Stimulated activated CD4-positive, alpha-beta T cell treated with anti-CD3 and anti-CD28 coated beads, Interleukin-12 subunit alpha, Interleukin-12 subunit beta, amount 100 ng/mL, for 48 hours (primary cell): ENCODE measurements at places on chromosomes 12 and 14.

GRCh38 chr14:105102361-105102870 is 37.2 kb upstream of the GPR132 start:
- DNase-seq = no peak

DNA sequence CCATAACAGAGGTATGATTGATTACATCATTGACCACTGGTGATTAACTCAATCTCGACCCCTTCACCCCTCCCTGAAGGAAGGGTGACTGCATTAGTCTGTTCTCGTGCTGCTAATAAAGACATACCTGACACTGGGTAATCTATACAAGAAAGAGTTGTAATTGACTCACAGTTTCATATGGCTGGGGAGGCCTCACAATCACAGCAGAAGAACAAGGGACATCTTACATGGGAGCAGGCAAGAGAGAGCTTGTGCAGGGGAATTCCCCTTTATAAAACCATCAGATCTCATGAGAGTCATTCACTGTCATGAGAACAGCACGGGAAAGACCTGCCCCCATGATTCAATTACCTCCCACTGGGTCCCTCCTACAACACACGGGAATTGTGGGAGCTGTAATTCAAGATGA is 55.9 kb upstream of the TMCC3 start:
- no peak for DNase-seq

DNA sequence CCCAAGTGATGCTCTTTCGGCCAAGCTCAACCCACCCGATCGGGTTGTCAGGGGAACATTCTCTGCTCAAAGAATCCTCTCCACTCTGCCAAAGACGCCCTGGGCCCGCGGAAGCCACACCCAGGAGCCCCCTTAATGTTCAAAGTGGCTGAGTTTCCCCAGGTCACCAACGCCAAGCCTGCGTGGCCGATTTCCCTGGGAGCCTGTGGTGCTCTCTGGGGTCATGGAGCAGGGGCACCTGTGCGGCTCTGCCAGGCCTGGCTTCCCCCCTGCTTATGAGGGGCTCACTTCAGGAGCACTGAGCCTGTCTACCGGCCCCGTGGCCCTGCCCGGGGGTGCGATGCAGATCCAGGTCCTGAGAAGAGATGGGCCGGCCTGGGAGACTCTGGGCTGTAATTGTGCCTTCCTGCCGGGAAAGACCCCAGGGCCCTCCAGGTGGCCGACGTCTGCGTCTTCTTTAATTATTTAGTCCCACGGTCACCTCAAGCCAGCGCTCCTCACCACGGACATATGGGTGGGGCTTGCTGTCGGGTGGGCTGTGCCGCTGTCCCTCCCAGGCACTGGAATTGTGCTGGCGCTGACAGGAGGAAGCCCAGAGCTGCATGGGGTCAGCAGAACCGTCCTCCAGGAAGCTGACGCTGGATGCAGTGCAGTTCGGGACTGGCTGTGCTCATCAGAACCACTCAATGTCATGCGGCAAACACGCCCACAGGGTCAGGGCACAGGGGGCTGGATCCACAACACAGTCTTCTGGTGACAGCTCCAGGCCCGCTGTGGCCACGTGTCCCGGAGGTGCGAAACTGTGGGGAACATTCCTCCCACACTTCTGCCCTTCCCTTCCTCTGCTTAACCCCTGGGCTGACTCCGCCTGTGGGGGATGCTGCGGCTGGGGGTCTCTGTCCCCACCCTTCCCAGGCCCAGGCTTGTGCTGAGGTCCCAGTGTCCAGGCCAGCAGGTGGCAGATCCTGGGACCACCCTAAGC is 267.6 kb upstream of the SFSWAP start:
- no peak for DNase-seq

- no peak for DNase-seq
Measured at GRCh38 chr12:40775661-40776060, 83.4 kb downstream of the CNTN1 start.

DNA sequence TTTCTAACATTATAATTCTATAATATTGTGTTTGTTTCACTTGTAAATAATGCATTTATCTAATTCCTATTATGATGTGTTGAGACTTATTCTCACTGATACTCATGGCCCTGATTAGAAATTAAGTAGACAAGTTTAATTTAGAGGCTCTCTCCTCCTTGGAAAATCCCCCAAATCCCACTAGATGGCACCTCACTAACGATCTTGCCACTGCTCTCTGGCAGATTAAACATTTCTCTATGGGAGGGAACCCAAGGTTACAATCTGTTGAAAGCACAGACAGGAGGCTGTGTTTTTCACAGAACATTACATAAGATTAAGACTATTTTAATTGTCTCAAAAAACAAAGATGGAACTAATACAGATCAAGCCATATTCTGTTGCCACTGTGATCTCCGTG is 318.7 kb downstream of the LRFN5 start:
- no peak for DNase-seq

- no peak for DNase-seq
Measured at GRCh38 chr12:111451649-111452129, 46.0 kb downstream of the SH2B3 start.

DNA sequence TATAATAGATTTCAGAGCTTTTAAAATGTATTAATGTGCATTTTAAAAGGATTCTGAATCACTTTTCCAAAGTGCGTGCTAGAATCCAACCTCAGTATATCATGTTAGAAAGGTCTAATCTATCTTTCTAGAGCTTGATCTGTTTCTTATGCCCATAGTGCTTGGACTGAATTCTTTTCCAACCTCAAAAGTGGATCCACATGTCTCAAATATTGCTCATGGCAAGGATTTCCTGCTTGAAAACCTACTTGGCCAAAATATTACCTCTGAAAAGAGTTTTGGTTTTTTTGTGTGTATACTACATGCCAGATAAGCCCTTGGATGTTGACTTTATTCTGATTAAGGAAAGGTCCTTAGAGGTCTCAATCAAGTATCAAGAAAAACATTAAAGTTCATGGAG is 16.9 kb upstream of the SLC6A15 start:
- DNase-seq = no peak

GRCh38 chr14:70256601-70257000 is 67.8 kb upstream of the SLC8A3 start:
- no peak for DNase-seq

GRCh38 chr12:59559696-59560095 is 36.1 kb upstream of the SLC16A7 start:
- DNase-seq = no peak

- DNase-seq = no peak
Measured at GRCh38 chr14:59308673-59309072, 120.2 kb downstream of the DAAM1 start.

DNA sequence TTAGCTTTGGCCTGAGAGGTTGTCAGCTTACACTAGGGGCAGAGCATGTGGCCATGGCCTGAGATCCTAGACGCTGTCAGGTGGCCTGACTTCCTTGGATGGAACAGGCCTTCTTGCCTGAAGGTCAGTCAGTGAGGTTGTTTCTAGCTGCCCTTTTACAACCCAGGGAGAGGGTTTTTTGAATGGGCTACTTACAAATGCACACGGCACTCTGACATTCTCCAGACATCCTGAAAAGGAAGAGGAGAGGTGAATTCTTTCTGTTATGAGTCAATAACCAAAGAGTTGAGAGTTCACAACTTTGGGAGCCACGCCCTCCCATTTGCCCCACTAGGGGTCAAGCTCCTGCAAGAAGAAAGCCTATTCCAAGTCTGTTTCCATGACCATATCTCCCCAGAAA is 7.8 kb downstream of the KRT76 start:
- no peak for DNase-seq

DNA sequence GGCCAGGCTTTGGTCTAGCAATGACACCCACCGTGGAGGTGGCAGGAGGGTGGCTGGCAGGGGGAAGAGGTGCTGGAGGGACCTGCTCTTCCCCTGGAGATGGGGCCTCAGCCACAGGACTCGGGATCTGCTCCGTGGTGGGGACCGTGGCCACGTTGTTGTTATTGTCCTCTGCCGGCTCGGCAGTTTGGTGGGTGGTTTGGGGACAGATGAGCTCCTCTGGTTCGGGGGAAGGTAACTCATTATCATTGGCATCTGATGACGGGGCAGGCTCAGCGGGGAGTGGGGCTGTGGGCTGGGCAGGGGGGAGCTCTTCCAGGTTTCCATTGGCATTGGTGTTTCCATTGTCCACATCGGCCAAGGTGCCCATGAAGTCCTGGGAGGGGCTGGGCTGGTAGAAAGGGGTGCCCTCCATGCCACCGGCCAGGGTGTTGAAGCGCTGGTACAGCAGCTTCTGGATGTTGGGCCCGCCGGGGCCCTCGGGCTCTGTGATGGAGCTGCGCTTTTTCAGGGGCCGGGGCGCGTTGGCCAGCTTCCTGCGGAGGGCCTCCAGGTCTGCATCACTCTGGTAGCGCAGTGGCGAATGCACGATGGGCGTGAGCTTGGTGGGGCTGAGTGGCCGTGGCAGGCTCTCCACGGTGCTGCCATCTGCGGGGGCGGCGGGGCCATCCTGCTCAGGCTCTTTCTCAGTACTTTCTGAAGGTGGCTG is 24.3 kb downstream of the ZFYVE21 start:
- no peak for DNase-seq

GRCh38 chr12:31568498-31568897 is 22.4 kb downstream of the DENND5B start:
- DNase-seq = no peak

GRCh38 chr12:4274396-4275015 is 944 bp downstream of the CCND2 start:
- DNase-seq = no peak

- DNase-seq = no peak
Measured at GRCh38 chr12:66942741-66943465, 264.0 kb upstream of the GRIP1 start.

- no peak for DNase-seq
Measured at GRCh38 chr14:34300882-34301734, 160.9 kb downstream of the SPTSSA start.

- DNase-seq = no peak
Measured at GRCh38 chr12:2982361-2982760, 23.2 kb downstream of the TEAD4 start.

GRCh38 chr12:115944837-115945490 is 332.5 kb downstream of the MED13L start:
- no peak for DNase-seq

DNA sequence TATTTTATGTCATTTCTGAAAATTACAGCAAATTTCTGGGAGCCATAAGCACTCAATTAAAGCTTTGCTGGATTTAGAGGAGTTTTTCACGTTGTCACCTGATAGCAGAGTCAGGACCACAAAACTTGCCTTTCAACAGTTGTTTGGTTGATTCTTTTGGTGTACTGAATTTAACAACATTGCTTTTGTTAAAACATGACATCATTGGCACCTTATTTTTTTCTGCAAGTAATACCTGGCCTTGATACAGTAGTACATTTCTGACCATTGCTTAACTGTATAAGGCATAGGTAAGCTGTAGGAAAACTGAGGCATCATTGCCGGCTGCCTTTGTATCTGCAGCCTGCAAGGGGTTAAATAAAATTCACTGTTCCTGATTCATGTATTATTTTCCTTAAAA is 4.5 kb upstream of the BCL11B start:
- no peak for DNase-seq

GRCh38 chr14:104773505-104774452 is 20.8 kb downstream of the SIVA1 start:
- no peak for DNase-seq

- DNase-seq = no peak
Measured at GRCh38 chr12:5123921-5124320, 80.2 kb downstream of the KCNA5 start.

DNA sequence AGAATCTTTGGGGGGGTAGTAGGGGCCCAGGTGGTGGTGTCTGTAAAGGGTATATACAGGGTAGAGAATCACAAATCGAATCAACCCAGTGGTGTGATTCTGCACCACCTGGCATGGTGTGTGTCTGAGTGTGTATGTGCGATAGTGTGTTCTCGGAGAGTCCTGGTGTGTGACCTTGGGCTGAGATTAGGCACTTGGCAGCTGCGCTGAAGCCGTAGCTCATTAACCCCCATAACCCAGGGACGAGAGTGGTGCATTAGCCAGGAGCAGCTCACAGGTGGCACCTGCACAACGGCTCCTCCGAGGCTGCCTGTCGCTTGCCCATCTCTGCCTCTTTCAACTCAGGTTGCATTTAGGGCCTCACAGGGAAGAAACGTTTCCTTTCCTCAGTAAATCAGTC is 15.6 kb upstream of the TESC start:
- no peak for DNase-seq

GRCh38 chr14:79279645-79280597 is 931.4 kb downstream of the DIO2 start:
- DNase-seq = no peak

DNA sequence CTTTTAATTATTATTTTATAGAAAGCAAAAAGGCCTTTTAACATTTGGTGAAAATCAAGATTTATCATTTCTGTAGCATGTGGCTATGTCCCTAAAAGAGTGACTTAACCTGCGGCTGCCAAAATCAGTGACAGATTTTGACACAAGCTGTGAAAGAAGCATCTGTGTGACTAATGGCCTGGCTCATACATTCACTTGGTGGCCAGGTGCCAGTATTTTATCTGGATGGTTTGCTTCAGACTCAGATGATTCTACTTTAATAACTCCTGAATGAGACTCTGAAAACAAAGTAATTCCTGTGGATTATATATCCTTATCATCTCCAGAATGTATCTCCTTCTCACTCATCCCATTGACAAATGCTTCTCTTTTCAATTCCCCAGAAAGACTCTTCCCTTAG is 103.0 kb downstream of the FSCB start:
- no peak for DNase-seq

- no peak for DNase-seq
Measured at GRCh38 chr14:72583316-72584272, 310.3 kb downstream of the DPF3 start.

GRCh38 chr14:90290337-90291011 is 34.1 kb downstream of the PSMC1 start:
- no peak for DNase-seq

DNA sequence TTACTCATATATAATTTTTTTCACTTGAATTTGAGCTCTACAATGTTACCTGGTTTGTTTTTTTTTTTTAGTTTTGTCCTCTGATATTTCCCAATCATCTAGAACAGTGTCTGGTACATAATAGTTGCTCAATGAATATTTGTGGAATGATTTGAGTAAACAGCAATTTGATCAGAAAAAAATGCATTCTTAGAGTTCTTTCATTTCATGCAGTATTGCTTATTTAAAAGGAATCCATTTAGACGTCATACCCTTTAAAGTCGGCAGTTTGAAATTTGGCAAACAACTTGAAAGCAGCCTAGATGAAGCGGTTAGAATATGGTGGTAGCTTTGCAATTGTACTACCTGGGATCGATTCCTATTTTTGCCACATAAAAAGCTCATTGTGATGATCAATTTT is 140.0 kb downstream of the PDE3A start:
- no peak for DNase-seq

DNA sequence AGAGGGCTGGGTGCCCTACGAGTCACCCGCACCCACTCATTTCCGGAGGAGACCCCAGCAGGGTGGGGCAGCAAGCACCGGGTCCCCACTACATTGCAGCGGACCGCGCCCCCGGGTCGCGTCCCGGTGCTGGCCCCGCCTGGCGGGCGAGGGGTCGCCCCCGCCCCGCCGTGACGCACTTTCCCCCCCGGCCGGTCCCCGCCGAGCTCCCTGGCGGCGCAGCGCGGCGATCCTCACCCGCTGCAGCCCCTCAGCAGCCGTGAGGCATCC is 106.1 kb downstream of the PRICKLE1 start:
- no peak for DNase-seq
